ENCODE measurements at places on chromosomes 11 and 22. TPM values are rescaled to one million over a fixed set of nuclear protein-coding genes. Genes with fewer than 3 reads are reported as not detected.

CCDC73 gene
- total RNA-seq: not detected

LRRC56 gene
- total RNA-seq: 0.57 TPM

CCDC89 gene
- total RNA-seq: not detected

GRAP2 gene
- total RNA-seq: 0.02 TPM

CHRDL2 gene
- not detected for total RNA-seq

MAPK8IP1 gene
- total RNA-seq: 0.35 TPM

AQP11 gene
- total RNA-seq: 0.63 TPM

OR2AT4 gene
- total RNA-seq: not detected

MCHR1 gene
- not detected for total RNA-seq

OR51B4 gene
- not detected for total RNA-seq

C22orf31 gene
- total RNA-seq: not detected

All from NCI-H460 (cell line).